Bronchial smooth muscle cell (primary cell): ENCODE measurements at places on chromosomes 5 and 9. TPM values are rescaled to one million over a fixed set of nuclear protein-coding genes. Genes with fewer than 3 reads are reported as not detected.

ENTPD8 gene
- under 0.01 TPM in 1 of 2 replicates, not detected in the other for total RNA-seq

BHMT gene
- total RNA-seq, result not detected in 2 replicates

OTP gene
- total RNA-seq, result not detected in 2 replicates

PDE6A gene
- not detected in 2 replicates for total RNA-seq

PARP8 gene
- 7.1 and 8.0 TPM in 2 replicates for total RNA-seq

NOXA1 gene
- total RNA-seq, result 0.26 and 0.95 TPM in 2 replicates

OGN gene
- 43.5 and 59.9 TPM in 2 replicates for total RNA-seq

TMEM174 gene
- not detected in 2 replicates for total RNA-seq

AIF1L gene
- 0.16 and 6.8 TPM in 2 replicates for total RNA-seq

TCOF1 gene
- 5.7 and 6.1 TPM in 2 replicates for total RNA-seq
